Muscle of leg (tissue), 16 donors: ENCODE measurements at places on chromosomes 11 and 22.
A peak's percentile ranks its signal among the peaks of the same experiment; 100 is the strongest.

DNA sequence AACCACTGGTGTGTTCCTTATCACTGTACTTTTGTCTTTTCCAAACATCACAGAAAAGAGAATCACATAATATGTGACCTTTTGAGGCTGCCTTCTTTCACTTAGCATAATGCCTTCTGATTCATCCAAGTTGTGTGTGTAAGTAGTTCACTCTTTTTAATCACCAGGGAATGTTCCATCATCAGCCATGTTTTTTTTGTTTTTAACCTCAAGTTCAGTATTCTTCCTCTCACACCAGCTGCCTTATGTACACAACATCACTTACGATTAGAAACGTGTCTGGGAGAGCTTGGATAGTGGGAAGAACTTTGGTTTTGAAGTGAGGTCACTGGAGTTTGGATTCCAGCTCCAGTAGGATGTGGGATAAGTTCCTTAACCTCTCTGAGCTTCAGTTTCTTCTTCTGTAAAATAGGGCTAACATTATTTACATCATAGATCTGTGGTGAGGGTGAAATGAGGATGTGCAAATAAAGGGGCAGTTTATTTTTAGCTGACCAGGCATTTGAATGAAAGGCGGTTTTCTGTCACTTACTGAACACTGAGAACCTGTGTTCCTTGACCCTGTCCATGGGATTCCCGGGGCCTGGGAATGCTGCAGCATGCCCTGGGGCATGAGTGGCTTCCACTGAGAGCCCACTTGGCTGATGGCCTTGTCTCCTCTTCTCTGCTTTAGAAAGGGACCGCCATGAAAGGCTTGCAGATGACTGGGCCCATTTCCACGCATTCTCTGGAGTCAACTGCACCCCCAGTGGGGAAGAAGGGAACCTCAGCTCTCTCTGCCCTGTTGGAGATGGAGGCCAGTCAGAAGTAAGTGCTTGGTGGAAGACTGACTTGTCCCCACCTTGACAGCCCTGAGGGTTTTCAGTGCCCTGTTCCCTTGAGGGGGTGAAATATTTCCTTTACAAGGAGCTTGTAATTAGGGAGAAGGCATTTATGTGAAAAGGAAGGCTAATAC lies 92.6 kb downstream of the DEPDC5 start:
- DNase-seq: no peak

DNA sequence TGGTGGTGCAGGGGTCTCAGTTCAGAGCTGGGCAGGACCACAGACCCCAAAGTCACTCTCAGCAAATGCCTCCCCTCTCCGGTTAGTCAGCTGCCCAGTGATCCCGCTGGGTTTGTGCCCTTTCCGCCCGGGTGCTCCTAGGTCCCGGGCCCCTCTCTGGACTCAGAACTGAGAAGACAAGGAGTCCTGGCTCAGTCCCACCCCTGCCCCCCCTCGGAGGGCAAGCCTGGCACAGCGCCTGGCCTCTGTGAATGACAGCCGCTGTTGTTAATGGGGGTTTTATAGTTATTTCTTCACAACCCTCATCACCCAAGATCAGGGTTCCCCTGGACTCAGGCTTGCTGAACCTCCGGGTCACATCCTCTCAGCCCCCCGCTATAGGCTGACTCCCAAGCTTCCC lies 47.6 kb downstream of the ELFN2 start:
- DNase-seq: no peak

GRCh38 chr11:39374963-39375698 lies 2084.3 kb downstream of the LRRC4C start:
- DNase-seq: peak; percentile 47

DNA sequence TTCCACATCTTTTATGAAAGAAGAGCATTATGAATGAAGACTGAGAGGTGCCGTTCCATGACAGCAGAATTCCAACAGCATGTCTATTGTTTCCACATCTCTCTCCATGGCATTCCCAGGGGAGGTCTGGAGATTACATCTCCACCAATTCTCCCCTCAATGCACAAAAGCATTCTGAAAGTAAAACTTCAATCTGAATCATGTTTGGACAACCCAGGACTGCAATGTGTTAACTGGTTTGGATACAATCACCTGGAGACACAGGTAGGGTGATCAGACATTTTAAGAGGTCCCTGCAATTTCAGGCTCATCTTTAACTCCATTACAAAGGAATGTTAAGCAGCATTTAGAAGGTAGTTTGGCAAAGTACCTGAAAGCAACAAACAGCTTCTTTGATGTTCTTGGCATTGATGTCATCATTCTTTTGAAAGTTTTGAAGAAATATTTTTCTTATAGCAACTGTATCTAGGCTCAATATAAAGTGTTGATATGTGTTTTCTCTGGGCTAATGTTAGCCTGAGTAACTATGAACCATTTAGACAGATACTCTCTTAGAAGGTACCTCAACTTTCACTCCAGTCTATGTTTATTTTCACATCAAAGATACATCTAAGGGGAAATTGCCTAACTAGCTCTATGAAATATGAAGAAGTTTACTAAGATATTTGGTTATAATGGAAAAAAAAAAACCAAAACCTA lies 181.4 kb upstream of the MTMR2 start:
- DNase-seq: no peak

DNA sequence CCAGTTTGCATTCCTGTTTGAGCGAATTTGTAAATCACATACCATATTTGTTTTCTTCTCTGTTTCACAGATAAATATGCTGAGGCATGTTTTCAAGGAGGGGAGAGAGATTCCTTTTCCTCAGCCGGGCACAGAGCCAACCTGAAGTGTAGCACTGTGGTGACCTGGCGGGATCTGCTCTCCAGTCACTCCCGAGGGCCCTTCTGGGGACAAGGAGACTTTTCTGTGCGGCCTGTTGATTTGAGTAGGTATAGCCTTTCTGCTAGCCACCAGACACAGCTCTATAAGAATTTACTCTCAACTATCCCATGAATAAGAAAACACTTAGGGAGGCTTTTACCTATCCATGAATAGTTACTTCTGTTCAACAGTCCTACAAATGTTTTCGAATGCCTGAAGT lies 63.5 kb upstream of the FDX1 start:
- peak; percentile 46 for DNase-seq

GRCh38 chr11:11748706-11749365 lies 92.9 kb upstream of the USP47 start:
- no peak for DNase-seq
